Endodermal cell (in vitro differentiated cells): ENCODE measurements at places on chromosomes 7 and 10.
A peak's percentile ranks its signal among the peaks of the same experiment; 100 is the strongest.

GRCh38 chr10:52318822-52319464, 4.9 kb downstream of the DKK1 start:
- H3K27me3 ChIP-seq: peaks cover 20% of the 10 kb centered on the region
- H3K36me3 ChIP-seq: peaks cover 18% of the 10 kb centered on the region
- H3K27ac ChIP-seq: no peak overlapping the region
- no peaks in the 10 kb centered on the region for H3K4me1 ChIP-seq
- no peak overlapping the region for H3K4me3 ChIP-seq
- DNase-seq: no peak

GRCh38 chr10:17687117-17687831, 43.3 kb downstream of the STAM start:
- no peaks in the 10 kb centered on the region for H3K4me1 ChIP-seq
- H3K27ac ChIP-seq: no peak overlapping the region
- H3K4me3 ChIP-seq: no peak overlapping the region
- DNase-seq: no peak
- H3K27me3 ChIP-seq: no peaks in the 10 kb centered on the region
- H3K36me3 ChIP-seq: peaks cover 29% of the 10 kb centered on the region

GRCh38 chr10:79159785-79160184, 91.0 kb downstream of the ZMIZ1 start:
- DNase-seq: no peak
- no peaks in the 10 kb centered on the region for H3K27me3 ChIP-seq
- H3K27ac ChIP-seq: peak overlapping the region; percentile 71
- no peak overlapping the region for H3K4me3 ChIP-seq

DNA sequence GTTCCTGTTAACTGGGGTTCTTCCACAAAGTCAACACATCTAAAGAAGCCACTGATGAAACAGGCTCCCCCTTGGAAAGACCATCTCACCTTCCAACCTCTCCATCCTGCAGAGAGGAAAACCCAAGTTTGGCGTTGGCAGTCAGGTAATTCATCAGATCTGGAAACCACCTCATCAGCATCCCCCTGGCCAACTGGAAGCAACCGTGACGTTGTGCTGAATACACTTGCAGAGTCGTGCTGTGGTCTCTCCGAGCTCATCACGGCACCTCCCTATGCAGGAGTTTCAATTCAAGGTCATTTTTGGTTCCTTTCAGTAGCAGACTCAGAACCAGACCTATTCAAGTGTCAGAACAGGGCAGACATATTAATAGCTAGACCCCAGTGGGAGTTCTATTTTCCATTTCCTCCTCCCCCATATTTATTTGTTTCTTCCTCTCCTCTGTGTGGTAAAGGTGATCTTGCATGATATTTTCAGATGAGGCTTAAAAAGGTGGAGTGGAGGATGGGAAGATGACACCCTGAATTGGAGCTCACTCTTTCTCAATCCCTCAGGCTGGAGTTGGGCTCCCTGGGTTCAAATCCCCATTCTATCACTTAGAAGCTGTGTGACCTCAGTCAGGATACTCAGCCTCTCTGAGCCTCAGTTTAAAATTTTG, 149.1 kb upstream of the ADO start:
- DNase-seq: no peak
- H3K4me1 ChIP-seq: no peaks in the 10 kb centered on the region
- no peak overlapping the region for H3K4me3 ChIP-seq

DNA sequence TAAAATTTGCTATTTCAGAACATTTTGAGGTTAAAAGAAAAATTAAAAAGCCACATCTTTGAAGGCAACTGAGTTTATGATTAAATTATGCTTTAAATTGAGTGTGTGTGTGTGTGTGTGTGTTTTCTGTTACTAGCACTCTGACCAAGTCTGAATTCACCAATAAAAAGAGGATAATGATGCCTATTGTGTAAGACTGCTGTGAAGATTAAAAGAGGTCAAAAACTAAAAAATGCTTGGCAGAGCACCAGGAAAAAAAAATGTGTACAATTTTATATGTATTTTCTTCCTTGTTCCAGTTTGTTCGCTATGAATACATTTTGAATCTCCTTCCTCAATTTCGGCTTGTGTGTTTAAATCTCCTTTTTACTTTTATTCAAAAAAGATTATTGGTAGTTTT, 316.6 kb upstream of the MAGI2 start:
- DNase-seq: no peak
- H3K36me3 ChIP-seq: no peaks in the 10 kb centered on the region
- no peak overlapping the region for H3K27ac ChIP-seq
- no peak overlapping the region for H3K4me3 ChIP-seq
- no peaks in the 10 kb centered on the region for H3K27me3 ChIP-seq
- no peaks in the 10 kb centered on the region for H3K4me1 ChIP-seq

DNA sequence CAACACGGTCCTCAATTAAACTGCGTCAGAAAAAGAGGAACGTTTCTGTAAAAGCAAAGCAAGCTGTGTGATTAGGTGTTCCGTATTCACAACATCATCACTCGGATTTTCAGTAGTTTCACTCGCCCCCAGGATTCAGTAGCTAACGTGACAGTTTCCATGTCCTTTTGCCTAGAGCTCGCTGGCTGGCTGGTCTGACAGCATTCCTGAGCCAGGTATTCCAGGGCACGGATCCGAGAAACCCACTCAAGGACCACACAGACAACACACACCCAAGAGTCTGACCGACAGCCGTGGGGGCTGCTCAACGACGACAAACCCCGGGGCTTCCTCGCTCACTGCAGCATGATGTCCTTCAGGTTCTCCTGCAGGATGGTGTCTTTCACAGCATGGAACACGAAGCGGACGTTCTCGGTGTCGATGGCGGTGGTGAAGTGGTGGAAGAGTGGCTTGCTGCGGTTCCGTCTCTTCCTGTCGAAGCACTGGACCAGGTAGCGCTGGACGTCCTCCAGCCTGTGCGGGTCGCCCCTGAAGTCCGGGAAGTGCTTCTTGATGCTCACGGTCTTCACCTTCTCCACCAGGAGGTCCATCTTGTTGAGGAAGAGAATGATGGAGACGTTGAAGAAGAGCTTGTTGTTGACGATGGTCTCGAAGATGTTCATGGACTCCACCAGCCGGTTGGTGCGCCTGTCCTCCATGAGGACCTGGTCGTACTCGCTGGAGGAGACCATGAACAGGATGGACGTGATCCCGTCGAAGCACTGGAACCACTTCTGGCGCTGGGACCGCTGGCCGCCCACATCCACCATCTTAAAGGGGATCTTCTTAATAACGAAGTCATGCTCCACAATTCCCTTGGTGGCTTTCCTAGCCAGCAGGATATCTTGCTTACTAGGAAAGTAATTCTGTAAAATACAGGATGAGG, 43.1 kb downstream of the AMZ1 start:
- H3K36me3 ChIP-seq: peaks cover 61% of the 10 kb centered on the region
- H3K4me1 ChIP-seq: peaks cover 8% of the 10 kb centered on the region
- no peak overlapping the region for H3K4me3 ChIP-seq
- DNase-seq: peak; percentile 30
- no peaks in the 10 kb centered on the region for H3K27me3 ChIP-seq

- no peaks in the 10 kb centered on the region for H3K27me3 ChIP-seq
- H3K4me3 ChIP-seq: no peak overlapping the region
- no peak for DNase-seq
- no peak overlapping the region for H3K27ac ChIP-seq
- no peaks in the 10 kb centered on the region for H3K4me1 ChIP-seq
Measured at GRCh38 chr10:58351616-58352578, 17.1 kb downstream of the UBE2D1 start.

- H3K27me3 ChIP-seq: no peaks in the 10 kb centered on the region
- H3K4me3 ChIP-seq: no peak overlapping the region
- no peak for DNase-seq
- H3K27ac ChIP-seq: no peak overlapping the region
- no peaks in the 10 kb centered on the region for H3K4me1 ChIP-seq
Measured at GRCh38 chr10:61343796-61344195, 109.4 kb downstream of the TMEM26 start.

DNA sequence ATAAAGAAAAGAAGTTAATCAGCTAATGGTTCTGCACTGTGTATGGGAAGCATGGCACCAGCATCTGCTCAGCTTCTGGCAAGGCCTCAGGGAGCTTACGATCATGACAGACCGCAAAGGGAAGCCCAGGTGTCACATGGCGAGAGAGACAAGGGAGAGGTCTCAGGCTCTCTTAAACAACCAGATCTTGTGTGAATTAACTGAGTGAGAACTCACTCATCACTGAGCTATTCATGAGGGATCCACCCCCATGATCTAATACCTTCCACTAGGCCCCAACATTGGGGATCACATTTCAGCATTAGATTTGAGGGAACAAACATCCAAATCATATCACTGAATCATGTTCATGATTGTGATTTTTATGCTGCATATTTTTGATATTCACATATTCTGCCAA, 5.8 kb downstream of the USP54 start:
- DNase-seq: no peak
- H3K4me3 ChIP-seq: peak overlapping the region; percentile 48
- no peaks in the 10 kb centered on the region for H3K27me3 ChIP-seq

DNA sequence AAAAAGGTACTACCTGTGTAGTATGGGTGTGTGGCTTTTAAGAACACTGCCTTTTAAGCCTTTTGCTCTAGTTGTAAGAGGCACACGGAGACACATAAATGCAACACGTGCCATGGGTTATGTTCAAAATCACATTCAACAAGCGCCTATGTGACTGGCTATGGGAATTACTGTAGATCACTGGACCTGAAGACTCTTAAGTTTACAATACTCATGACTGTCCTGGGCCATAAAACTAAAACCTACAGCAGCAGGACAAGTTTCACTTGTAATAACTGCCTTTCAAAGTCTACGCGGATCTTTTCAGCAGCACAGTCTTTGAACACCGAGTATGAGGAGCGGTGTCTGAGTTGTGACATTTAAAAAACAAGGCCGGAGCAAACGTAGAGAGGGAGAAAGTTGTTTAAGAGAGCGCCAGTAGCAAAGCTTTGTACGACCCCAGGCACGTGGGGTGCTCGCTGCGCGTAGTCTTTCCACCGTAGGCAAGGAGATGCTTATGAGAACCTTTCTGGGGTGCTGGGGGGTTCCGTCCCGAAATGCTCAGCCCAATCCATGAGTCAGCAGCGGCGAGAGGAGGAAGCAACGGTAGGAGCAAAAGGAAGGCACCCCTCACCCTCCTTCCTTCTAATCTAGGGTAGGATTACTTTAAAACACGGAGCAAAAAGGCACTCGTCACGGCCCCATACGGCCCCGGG, 662 bp downstream of the DNAJC2 start:
- H3K4me3 ChIP-seq: peak overlapping the region; percentile 91
- H3K36me3 ChIP-seq: peaks cover 31% of the 10 kb centered on the region
- no peaks in the 10 kb centered on the region for H3K27me3 ChIP-seq
- H3K27ac ChIP-seq: peak overlapping the region; percentile 67
- no peaks in the 10 kb centered on the region for H3K4me1 ChIP-seq
- DNase-seq: no peak

GRCh38 chr7:85065888-85066485, 120.9 kb downstream of the SEMA3D start:
- no peak overlapping the region for H3K4me3 ChIP-seq
- no peaks in the 10 kb centered on the region for H3K27me3 ChIP-seq
- no peaks in the 10 kb centered on the region for H3K4me1 ChIP-seq
- H3K36me3 ChIP-seq: no peaks in the 10 kb centered on the region

DNA sequence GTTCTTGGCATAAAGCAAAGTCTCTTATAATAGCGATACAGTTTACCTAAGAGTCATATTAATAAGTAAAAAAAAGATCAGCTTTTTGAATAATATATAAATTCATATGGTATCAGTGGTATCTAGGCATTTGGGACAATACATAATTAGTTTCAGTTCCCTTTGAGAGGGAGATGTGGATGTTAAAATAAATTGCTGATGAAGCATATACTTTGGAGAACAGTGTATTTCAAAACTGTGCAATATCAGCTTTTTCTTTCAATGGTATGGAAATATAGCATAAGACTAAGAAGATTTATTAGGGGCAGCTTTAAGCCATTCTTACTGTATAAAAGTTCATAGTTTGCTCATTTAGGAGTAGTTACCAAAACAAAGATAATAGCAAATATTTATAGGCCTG, 35.5 kb downstream of the MDFIC start:
- no peaks in the 10 kb centered on the region for H3K27me3 ChIP-seq
- no peak overlapping the region for H3K27ac ChIP-seq
- no peak for DNase-seq
- H3K4me3 ChIP-seq: no peak overlapping the region
- H3K4me1 ChIP-seq: peaks cover 5% of the 10 kb centered on the region

DNA sequence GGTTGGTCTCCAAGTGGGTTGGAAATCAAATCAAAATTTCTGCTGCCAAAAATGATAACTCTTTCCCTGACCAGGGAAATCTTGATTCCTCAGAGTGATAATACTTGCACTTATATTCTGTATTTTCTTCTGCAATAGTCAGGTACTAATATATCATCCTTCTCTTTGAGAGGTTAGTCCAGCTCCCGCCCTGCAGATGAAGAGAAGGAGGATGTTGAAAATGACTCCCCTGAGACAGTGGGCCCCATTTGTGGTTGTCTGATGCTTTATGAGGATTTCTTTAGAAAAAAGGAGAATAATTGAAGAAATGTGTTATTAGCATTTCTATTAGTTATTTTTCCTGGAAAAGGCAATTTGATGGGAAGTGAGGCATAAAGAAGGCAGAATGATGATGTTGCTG, 213.0 kb downstream of the SEC23IP start:
- no peaks in the 10 kb centered on the region for H3K27me3 ChIP-seq
- no peak overlapping the region for H3K4me3 ChIP-seq
- H3K4me1 ChIP-seq: peaks cover 10% of the 10 kb centered on the region
- H3K27ac ChIP-seq: no peak overlapping the region
- no peak for DNase-seq

GRCh38 chr7:55073976-55074528, 55.2 kb downstream of the EGFR start:
- no peak for DNase-seq
- H3K4me3 ChIP-seq: no peak overlapping the region
- no peak overlapping the region for H3K27ac ChIP-seq
- H3K4me1 ChIP-seq: peaks cover 3% of the 10 kb centered on the region
- no peaks in the 10 kb centered on the region for H3K27me3 ChIP-seq

- peak overlapping the region; percentile 83 for H3K27ac ChIP-seq
- H3K4me3 ChIP-seq: no peak overlapping the region
- no peaks in the 10 kb centered on the region for H3K36me3 ChIP-seq
- peak; percentile 92 for DNase-seq
- no peaks in the 10 kb centered on the region for H3K27me3 ChIP-seq
Measured at GRCh38 chr10:58963723-58964124, 212.7 kb upstream of the PHYHIPL start.

GRCh38 chr7:157405914-157406810, 69.4 kb downstream of the DNAJB6 start:
- no peak overlapping the region for H3K4me3 ChIP-seq
- H3K27me3 ChIP-seq: no peaks in the 10 kb centered on the region
- no peaks in the 10 kb centered on the region for H3K4me1 ChIP-seq
- no peak overlapping the region for H3K27ac ChIP-seq
- DNase-seq: peak; percentile 70
- H3K36me3 ChIP-seq: peaks cover 45% of the 10 kb centered on the region

DNA sequence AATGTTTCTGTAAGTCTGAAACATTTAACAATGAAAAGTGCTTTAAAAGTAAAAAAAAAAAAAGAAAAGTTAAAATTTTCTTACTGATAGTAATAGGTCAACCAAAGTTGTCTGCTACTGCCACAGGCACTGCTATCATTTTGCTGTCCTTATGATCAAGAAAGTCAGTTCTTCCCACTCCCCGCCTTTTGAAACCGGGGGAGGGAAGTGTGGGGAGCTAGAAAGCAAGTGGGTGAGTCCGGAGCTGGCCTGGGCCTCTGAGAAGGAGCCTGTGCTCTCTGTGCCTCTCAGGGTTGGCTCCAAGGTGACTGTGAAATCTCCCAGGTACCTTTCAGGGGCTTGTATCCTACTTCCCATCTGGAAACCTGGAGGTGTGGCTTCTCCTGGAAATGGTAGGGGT, 7.3 kb downstream of the C7orf57 start:
- H3K27ac ChIP-seq: no peak overlapping the region
- H3K36me3 ChIP-seq: no peaks in the 10 kb centered on the region
- no peaks in the 10 kb centered on the region for H3K27me3 ChIP-seq
- H3K4me1 ChIP-seq: peaks cover 19% of the 10 kb centered on the region
